PC-3 (cell line): ENCODE measurements at places on chromosomes 3 and 15.

GRCh38 chr15:64776402-64776786, 1.0 kb upstream of the RBPMS2 start:
- DNase-seq = no peak

DNA sequence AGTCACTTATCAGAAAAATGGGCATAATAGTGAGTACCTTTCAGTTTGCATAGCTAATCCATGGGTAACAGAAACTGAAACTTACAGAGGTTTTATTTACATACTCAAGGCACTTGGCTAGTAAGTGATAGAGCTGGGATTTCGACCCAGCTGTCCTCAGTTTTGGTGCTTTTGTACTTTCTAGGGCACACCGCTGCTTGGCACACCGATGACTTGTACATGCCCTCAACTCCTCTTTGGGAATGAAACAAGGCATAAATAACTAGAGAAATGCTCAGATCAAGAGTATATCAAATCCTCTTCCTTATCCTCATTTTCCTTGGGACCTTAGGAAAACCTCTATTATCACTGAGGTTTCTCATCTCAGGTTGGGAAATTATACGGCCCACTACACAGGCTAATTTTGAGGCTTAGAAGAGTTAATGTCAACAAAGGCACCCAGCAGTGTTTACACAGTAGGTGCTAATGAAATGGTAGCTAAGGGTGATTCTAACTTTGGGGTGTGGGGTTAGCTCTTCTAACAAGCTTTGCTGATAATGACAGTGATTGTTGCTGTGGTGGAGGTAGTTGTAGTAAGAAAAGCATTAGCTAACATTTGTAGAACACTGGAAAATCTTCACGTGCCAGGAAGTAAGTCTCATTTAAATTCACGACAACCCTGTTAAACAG, 20.3 kb upstream of the DGKG start:
- DNase-seq = no peak

DNA sequence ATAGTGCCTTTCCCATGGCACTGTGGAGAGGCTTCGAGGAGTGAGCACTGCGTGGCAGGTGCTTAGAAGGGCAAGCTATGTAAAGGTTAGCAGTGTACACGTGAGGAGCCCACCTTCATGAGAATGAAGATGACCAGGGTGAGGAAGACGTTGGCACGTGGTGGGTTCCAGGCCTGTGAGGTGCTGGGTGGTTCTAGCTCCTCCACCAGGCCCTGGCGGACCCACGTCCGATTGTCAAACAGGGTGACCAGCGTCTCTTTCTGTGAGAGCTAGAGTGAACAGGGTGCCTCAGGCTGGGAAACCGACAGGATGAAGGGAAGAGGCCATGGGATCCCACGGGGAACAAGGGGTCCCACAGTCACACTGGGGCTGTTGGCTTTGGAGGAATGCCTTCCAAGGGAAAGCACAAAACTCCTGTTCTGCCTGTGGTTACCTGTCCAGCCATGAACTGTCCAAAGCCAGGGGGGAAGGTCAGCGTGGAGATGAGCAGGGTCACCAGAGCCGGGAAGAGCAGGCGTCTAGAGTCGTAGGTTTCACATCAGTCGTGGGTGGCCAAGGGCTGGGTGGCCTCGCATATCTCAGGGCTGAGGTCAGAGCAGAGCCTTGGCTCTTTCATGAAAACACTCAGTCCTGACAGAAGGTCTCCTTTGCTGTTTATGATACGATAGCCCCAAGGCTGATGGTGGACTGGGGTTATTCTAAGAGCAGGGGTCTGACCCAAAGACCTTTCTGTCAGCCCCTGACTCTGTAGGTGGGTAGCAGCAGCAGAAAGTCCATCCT, 6.0 kb downstream of the CLCN2 start:
- DNase-seq = no peak

DNA sequence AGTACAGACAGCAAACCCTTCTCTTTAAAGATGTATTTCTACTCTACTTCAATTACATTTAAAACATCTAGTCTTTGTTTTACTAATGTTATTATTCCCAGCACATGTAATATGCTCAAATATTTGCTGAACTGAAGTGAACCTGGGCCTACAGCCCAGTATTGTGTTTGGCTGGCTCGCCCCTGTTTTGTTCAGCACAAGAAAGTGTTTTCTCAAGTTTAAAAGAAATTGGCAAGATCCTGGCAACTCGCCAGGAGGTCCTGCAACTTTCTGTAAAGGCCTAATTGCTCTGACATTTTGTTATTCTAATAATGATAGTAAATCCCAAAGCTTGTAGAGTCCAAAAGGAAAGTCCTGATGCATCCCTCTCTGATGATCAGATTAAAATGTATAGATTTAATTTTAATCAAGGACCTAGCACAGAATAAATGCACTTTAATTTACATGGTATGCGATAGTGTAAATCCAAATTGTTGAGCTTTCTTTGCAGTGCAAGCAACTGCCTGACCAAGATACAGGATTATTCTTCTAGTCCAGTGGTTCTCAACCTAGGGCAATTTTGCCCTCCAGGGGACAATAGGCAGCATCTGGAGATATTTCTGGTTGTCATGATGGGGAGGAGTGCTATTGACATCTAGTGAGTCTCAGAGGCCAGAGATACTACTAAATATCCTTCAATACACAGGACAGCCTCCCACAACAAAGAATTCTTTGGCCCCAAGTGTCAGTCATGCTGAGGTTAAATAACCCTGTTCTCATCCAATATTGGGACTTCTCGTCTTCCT, 35.7 kb upstream of the TMOD3 start:
- peak; percentile 19 for DNase-seq

DNA sequence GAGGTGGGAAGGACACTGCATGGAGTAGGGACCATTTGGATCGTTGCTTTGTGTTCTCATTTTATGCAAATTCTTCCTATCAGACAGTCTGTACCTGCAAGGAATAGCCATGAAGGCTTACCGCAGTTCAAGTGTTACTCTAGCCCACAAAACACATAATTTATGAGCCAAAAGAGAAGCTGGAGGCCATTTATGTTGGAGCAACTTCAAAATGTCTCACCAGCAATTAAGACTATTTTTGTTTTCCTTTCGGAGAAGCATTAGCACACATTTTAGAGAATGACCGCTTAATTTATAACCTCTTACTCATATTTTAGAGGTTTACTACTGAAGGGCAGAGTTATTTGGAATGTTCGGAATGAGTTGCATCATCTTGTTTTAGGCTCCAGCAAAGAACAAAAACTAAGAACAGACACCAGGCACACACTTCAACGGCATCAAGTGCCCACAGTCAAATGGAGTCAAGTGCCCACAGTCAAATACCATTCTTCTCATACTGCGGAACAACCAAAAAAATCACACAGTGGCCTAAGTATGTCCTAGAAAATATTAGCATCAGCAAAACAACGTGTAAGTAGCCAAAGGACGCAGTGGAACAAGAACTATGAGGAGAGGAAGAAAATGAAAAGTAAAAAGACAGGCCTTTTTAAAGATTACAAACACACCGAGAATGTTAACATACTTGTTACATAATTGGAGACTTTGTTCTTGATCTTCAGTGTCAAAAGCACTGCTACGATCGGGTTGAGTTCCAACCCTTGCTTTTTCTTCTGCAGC, 17.5 kb upstream of the GOLGA8J start:
- peak; percentile 55 for DNase-seq

- DNase-seq = no peak
Measured at GRCh38 chr15:78092261-78093041, at the start of gene SH2D7. SH2D7 (plus strand) TSS chr15:78092561; CDS start chr15:78092585, 24 bp downstream.

GRCh38 chr3:117510396-117510795, 800.8 kb downstream of the TUSC7 start:
- DNase-seq = no peak

DNA sequence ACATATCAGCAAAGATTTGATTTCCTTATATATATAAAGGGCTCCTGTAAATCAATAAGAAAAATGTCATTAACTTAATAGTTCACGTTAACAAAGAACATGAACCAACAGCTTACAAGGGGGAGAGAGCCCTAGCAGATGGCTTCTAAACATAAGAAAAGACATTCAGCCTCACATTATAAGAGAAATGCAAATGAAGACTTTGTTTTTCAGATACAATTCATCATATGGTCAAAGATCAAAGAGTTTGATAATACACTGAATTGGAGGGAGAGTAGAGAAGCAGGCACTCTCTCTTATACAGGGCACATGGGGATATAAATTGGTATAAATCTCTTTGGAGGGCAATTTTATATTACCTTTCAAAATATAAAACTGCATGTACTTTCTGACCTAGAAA, 21.1 kb downstream of the RBP2 start:
- DNase-seq = no peak

DNA sequence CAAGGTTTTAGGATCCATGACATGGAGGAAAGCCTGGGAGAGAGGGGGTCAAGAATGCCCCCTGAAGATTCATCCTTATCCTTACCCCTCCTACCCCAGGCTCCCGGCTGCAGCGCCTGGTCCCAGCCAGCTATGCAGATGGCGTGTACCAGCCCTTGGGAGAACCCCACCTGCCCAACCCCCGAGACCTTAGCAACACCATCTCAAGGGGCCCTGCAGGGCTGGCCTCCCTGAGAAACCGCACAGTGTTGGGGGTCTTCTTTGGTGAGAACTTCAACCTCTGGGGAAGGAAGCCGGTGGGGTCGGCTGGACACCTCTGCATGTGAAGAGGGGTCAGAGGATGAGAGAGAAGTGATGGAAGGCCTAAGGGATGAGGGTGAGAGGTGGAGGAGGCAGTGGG, 4.3 kb downstream of the DUOX1 start:
- DNase-seq = no peak

DNA sequence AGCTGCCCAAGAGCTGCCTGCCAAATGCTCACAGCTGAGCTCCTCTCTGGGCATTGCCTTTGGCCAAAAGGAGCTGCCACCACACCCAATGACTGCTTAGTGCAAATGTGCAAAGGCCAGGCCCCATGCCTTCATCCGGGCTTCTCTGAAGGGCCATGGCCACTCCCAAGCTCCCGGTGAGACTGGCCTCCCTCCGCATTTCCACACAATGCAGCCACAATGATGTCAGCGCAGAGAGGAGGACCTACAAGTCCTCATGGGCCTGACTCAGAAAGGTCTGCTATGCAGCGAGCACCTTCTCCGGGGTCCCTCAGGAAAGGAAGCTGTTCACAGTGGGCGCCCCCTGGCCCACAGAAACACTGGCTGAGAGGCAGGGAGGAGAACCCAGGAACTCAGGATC, 12.7 kb downstream of the OXTR start:
- DNase-seq = no peak

DNA sequence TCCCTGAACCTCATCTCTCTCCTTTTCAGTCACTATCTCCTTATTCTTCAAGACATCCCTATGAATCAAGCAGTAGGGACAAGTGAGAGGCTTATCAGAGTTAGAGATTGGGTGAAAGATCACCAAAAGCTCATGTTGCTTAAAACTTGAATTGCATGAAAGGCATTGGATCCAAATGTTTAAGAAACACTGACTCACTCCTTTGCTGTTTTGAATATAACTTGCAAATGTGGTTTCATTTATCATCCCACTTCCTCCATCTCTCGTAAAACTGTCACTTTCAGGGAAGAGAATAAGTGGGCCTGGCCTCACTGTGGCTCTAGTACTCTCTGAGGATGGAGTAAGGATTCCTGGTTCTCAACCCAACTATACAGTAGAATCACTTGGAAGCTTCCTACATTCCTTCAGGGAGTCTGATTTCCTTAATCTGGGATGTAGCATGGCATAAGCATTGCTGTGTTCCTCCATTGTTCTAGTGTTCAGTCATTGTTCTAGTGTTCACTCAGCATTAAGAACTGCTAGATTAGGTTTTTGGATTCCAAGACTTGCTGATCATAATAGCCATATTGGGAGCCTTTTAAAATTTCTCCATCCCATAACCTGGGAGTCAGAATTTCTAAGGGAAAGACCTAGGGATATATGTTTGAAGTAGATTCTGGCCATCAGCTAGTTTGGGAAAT, 171.8 kb downstream of the TMEM108 start:
- peak; percentile 2 for DNase-seq

- DNase-seq = no peak
Measured at GRCh38 chr3:134366221-134366927, 7.9 kb downstream of the AMOTL2 start.

GRCh38 chr3:25033407-25034029, 394.5 kb upstream of the RARB start:
- peak; percentile 60 for DNase-seq

DNA sequence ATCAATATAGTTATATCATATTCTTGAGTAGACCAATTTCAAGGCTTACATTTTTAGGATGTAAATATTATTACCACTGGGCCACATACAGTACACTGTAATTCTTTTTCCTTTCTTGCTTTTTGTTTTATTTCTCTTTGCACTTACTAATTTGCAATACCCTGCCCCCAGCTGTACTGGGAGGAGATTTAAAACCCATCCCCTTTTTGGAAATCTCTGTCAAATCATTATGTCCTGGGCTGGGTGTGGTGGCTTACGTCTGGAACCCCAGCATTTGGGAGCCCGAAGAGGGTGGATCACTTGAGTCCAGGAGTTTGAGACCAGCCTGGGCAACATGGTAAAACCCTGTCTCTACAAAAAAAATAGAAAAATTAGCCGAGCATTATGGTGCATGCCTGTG, 16.2 kb downstream of the ZBTB11 start:
- DNase-seq = no peak

DNA sequence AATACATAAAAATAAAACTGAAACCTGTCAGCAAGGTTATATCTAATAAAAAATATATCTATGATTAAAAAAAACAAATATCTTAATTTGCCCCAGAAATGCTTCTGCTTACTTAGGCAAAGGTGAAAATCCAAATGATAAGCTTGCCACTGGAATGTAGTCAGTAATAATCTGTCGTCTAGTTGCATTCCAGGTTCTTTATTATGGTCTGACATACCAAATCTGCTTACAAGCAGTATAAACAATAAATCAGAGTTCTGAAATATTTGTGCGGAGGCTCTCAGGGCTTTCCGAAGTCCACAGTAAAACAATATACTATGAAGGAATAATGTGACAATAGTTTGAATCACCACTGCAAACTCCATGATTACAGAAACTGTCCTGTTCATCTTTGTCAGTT, 1133.5 kb downstream of the ROBO1 start:
- no peak for DNase-seq

DNA sequence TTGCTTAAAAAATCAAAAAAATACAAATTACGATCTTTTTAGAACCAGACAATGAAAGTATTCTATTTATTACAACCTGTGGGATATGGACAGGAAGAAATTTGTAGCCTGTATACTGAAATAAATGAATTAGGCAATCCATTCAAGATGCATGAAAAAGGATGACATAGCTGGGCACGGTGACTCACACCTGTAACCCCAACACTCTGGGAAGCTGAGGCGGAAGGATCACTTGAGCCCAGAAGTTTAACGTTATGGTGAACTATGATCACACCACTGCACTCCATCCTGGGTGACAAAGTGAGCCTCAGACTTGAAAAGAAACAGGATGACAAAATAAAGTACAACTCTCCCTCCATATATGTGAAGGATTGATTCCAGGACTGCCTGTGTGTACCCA, 74.1 kb downstream of the MSL2 start:
- DNase-seq = no peak
